ENCODE measurements at places on chromosomes 1 and 21. TPM values are rescaled to one million over a fixed set of nuclear protein-coding genes. Genes with fewer than 3 reads are reported as not detected.

DNA sequence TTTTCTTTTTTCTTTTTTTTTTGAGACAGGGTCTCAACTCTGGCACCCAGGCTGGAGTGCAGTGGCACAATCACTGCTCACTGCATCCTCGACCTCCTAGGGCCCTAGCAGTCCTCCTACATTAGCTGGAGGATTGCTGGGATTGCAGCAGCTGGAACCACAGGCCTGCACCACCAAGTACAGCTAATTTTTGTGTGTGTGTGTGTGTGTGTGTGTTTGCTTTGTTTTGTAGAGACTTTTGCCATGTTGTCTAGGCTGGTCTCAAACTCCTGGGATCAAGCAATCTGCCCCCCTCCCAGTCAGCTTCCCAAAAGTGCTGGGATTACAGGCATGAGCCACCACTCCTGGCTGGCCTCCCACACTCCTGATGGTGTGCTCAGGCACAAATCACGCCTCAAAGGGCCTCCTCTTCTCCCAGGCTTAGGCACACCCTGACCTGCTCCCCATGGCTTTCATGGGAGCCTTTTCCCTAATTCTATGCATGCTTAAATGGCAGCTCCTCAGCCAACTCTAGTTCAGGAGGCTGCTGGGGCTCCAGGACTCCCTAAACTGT, 9.4 kb downstream of the FAM229A start:
- peaks cover 13% of the 10 kb centered on the region for H3K4me1 ChIP-seq
- DNase-seq: no peak
- H3K27ac ChIP-seq: peak overlapping the region; percentile 35
- H3K4me3 ChIP-seq: peak overlapping the region; percentile 70
- peaks cover 33% of the 10 kb centered on the region for H3K36me3 ChIP-seq
- H3K27me3 ChIP-seq: no peaks in the 10 kb centered on the region

- no peaks in the 10 kb centered on the region for H3K4me1 ChIP-seq
- no peak overlapping the region for H3K4me3 ChIP-seq
- H3K36me3 ChIP-seq: no peaks in the 10 kb centered on the region
- H3K27ac ChIP-seq: no peak overlapping the region
Measured at GRCh38 chr21:15333951-15334350, 269.2 kb upstream of the NRIP1 start.

DNA sequence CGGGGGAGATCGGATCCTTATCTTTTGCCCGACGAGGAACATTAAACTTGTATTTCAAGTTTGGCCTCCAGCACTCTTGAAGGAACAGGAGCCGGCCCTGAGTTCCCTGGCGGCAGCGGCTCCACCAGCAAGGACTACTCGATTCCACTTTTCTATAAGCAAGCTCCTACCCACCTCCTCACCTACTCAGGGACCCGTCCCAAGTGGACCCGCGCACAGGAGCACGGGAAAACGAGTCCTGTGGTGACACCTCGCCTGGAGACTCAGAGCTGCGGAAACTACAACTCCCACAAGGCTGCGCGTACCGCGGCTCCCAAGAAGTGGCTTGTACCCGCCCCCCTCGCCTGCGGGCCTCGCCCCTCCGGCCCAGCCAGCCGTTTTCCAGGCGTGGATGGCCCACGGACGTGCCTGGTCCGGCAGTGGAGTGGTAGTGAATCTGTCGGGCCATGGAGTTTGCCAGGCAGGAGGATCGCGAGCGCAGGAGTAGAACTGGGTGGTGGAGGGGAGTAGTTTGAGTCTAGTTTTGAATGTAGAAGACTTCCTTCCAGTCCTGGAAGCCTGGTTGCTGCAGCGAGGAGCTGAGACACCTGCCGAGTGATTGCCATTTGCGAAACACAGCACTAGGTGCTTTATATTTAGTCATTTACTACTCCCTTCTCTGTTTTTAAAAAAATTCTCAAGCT, at the start of gene ACP6:
ACP6 (minus strand) TSS at position 206 of the 683 bp plus-strand sequence. CDS start 476 bp downstream, outside the sequence.
- H3K27me3 ChIP-seq: no peaks in the 10 kb centered on the region
- peaks cover 38% of the 10 kb centered on the region for H3K36me3 ChIP-seq
- H3K4me3 ChIP-seq: peak within 1 kb of the TSS; percentile 94
- H3K4me1 ChIP-seq: peaks cover 59% of the 10 kb centered on the region
- DNase-seq: peak; percentile 97

- no peaks in the 10 kb centered on the region for H3K4me1 ChIP-seq
- DNase-seq: no peak
- no peaks in the 10 kb centered on the region for H3K27me3 ChIP-seq
- no peak overlapping the region for H3K4me3 ChIP-seq
- no peak overlapping the region for H3K27ac ChIP-seq
- H3K36me3 ChIP-seq: no peaks in the 10 kb centered on the region
Measured at GRCh38 chr1:245304698-245305097, 149.9 kb downstream of the KIF26B start.

DNA sequence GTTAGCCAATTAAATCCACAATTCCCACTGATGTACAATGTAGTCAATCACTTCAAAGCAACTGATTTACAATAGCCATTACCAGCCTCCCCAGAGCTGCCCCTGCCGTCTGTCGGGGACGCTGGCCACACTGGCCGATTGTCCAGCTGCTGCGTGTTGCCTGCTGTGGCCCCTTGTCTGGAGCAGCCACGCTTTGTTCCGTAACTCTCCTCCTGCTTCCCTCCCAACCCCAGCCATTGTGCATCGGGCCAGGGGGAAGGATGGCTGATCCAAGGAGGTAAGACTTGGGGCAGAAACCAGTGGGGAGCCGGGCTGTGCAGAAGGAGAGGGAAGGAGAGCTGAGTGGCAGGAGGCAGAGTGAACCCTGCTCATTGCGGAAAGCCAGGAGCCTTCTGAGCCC, 83.6 kb upstream of the LYST start:
- no peak overlapping the region for H3K27ac ChIP-seq
- H3K27me3 ChIP-seq: no peaks in the 10 kb centered on the region
- no peak for DNase-seq
- no peaks in the 10 kb centered on the region for H3K36me3 ChIP-seq
- peaks cover 11% of the 10 kb centered on the region for H3K4me1 ChIP-seq

GRCh38 chr1:228423404-228424053, 6.9 kb upstream of the TRIM17 start:
- peaks cover 23% of the 10 kb centered on the region for H3K4me1 ChIP-seq
- no peak overlapping the region for H3K4me3 ChIP-seq
- no peaks in the 10 kb centered on the region for H3K36me3 ChIP-seq
- peaks cover 6% of the 10 kb centered on the region for H3K27me3 ChIP-seq
- peak overlapping the region; percentile 17 for H3K27ac ChIP-seq

DNA sequence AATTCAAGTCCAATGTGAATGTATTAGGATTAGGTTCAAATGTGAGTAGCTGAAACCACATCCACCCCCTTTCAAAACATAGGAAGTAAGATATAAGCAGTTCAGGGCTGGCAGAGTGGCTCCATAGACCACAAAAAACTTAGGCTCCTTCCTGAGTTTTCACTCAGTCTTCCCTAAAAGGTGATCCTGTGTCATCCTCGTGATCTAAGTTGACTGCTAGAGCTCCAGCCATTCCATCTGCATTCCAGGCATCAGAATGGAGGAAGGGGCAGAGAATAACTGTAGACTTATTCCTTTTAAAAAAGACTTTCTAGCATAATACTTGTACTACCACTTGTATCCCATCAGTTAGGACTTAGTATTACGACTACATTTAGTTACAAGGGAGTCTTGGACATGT, 204.1 kb downstream of the PBX1 start:
- DNase-seq: no peak
- peaks cover 22% of the 10 kb centered on the region for H3K4me1 ChIP-seq
- H3K27me3 ChIP-seq: no peaks in the 10 kb centered on the region
- H3K27ac ChIP-seq: no peak overlapping the region

GRCh38 chr1:237386362-237387143, 344.6 kb downstream of the RYR2 start:
- DNase-seq: no peak
- H3K27ac ChIP-seq: no peak overlapping the region
- H3K27me3 ChIP-seq: no peaks in the 10 kb centered on the region
- no peaks in the 10 kb centered on the region for H3K4me1 ChIP-seq

Gene SLC25A34
- 0.68 TPM for total RNA-seq

GRCh38 chr1:218804014-218804785, 369.5 kb upstream of the LYPLAL1 start:
- H3K27ac ChIP-seq: no peak overlapping the region
- H3K4me3 ChIP-seq: no peak overlapping the region
- H3K4me1 ChIP-seq: peaks cover 53% of the 10 kb centered on the region
- H3K36me3 ChIP-seq: no peaks in the 10 kb centered on the region

- H3K4me1 ChIP-seq: peaks cover 9% of the 10 kb centered on the region
- no peak overlapping the region for H3K4me3 ChIP-seq
- H3K27ac ChIP-seq: no peak overlapping the region
Measured at GRCh38 chr21:36350282-36350910, 30.4 kb downstream of the MORC3 start.

Gene PM20D1
- 0.26 TPM for total RNA-seq

DNA sequence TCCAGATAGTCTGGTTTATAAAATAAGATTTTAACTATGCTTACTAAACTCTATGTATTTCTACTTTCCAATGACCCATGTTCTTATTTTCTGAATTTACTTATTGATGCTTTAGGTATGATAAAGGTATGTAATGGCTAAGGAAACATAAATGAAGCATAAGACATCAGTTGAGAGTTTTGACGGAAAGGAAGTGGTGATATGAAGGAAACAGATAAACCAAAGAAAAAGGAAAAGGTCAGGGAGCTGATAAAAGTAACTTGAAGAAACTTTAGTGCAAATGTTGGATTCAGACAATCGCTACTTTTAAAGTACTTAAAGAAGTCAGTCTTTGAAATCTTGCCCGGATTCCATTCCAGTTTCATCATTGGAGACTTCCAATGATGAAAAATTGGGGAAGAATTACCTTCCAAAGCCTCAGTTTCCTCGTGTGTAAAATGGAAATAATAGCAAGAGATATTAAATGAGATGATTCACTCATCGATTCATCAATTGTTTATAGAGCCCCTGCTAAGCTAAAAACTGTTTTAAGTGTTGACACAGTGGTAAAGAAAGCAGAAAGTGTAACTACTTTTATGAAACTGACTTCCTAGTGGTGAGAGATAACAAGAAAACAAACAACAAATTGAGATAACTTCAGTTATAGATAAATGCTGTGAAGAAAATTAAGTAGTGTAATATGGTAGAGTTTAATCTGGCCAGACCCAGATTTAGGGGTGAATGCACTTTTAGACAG, 10.6 kb downstream of the PTPRC start:
- no peak overlapping the region for H3K4me3 ChIP-seq
- no peaks in the 10 kb centered on the region for H3K27me3 ChIP-seq
- DNase-seq: no peak
- H3K27ac ChIP-seq: no peak overlapping the region

GRCh38 chr1:108719656-108720435, 7.1 kb downstream of the FNDC7 start:
- H3K4me1 ChIP-seq: peaks cover 14% of the 10 kb centered on the region
- H3K4me3 ChIP-seq: no peak overlapping the region
- H3K27ac ChIP-seq: peak overlapping the region; percentile 6
- peak; percentile 30 for DNase-seq
- no peaks in the 10 kb centered on the region for H3K36me3 ChIP-seq

GRCh38 chr1:11764115-11764514, 2.1 kb downstream of the C1orf167 start:
- no peaks in the 10 kb centered on the region for H3K4me1 ChIP-seq
- H3K36me3 ChIP-seq: peaks cover 4% of the 10 kb centered on the region
- peaks cover 40% of the 10 kb centered on the region for H3K27me3 ChIP-seq
- no peak for DNase-seq

DNA sequence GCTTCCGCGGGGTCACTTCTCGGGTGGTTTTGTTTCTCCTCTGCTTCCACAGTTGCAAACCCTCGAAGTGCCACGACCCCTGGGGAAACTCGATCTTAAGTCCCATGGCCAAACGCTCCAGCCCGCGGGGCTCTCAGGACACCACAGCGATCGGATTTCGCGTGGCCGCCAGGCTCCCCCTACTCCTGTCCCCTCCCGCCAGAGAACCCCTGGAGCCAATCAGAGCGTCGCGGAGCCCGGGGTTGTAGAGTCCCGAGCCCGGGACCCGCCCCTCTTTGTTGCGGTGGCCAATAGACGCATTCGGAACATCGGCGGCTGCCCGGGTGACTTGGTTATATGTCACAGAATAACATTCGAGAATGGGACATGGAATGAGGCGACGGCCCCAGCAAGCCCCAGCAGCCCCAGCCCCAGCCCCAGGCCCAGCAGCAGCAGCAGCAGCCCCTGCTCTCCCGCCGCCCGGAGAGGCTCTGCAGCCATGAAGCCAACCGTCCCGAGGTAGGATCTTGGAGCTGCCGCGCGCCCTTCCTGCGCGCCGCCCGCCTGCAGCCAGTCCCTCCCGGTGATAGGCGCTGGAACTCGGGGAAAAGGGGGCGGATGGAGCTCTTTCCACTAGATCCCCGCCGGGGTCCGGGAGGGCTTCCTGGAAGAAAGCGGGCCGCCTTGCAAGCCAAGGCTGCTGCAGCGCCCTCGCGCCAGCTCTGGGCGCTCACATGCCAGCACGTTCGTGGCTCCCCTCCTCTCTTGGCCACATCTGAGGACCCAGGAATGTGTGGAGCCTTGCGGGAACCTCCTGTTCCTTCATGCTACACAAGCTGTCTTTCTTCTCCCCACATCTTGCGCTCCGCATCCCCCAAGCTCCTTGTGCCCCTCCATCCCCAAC, at the start of gene VASH2:
VASH2 (plus strand) TSS at position 299 of the 883 bp plus-strand sequence. CDS start 1,002 bp downstream, outside the sequence.
- peaks cover 26% of the 10 kb centered on the region for H3K27me3 ChIP-seq
- H3K4me1 ChIP-seq: peaks cover 9% of the 10 kb centered on the region
- peak within 1 kb of the TSS; percentile 46 for H3K27ac ChIP-seq
- H3K36me3 ChIP-seq: peaks cover 11% of the 10 kb centered on the region
- DNase-seq: peak; percentile 89

Gene RHBG
- total RNA-seq: 0.42 TPM

DNA sequence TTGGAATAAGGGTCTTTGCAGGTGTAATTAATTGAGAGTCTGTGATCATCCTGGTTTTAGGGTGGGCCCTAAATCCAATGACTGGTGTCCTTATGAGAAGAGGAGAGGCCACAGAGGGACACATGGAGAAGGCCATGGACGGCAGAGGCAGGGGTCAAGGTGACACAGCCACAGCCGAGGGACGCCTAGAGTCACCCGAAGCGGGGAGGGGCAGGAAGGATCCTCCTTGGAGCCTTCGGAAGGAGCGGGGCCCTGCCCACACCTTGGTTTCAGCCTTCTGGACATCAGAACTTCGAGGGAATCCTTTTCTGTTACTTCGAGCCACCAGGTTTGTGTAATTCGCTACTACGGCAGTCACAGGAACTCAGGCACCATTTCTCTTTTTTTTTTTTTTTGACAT, 31.1 kb downstream of the RRP1 start:
- H3K36me3 ChIP-seq: no peaks in the 10 kb centered on the region
- no peak for DNase-seq
- no peak overlapping the region for H3K27ac ChIP-seq
- H3K4me1 ChIP-seq: no peaks in the 10 kb centered on the region
- H3K4me3 ChIP-seq: no peak overlapping the region
- H3K27me3 ChIP-seq: no peaks in the 10 kb centered on the region

Gene TMPRSS15
- not detected for total RNA-seq

- H3K27ac ChIP-seq: peak overlapping the region; percentile 29
- peak overlapping the region; percentile 63 for H3K4me3 ChIP-seq
- peaks cover 26% of the 10 kb centered on the region for H3K27me3 ChIP-seq
- peaks cover 11% of the 10 kb centered on the region for H3K36me3 ChIP-seq
Measured at GRCh38 chr1:154353460-154353904, 28.2 kb downstream of the ATP8B2 start.

Gene SLC6A9
- 18.2 TPM for total RNA-seq

Gene LCE1D
- total RNA-seq: not detected

GRCh38 chr1:33312413-33312749, 8.5 kb downstream of the A3GALT2 start:
- H3K4me1 ChIP-seq: no peaks in the 10 kb centered on the region
- H3K36me3 ChIP-seq: no peaks in the 10 kb centered on the region
- no peak for DNase-seq
- no peaks in the 10 kb centered on the region for H3K27me3 ChIP-seq
